Uterus (tissue), 4 donors: ENCODE measurements at places on chromosomes 4 and X. TPM values are rescaled to one million over a fixed set of nuclear protein-coding genes. Genes with fewer than 3 reads are reported as not detected.

The PWWP3B gene
- 17.9 TPM for total RNA-seq

The SGMS2 gene
- total RNA-seq, result 7.4 TPM

The CYBB gene
- total RNA-seq, result 36.7 TPM

The CLNK gene
- not detected for total RNA-seq

The TLL1 gene
- 9.7 TPM for total RNA-seq

The HNRNPH2 gene
- total RNA-seq, result 87.2 TPM

DNA sequence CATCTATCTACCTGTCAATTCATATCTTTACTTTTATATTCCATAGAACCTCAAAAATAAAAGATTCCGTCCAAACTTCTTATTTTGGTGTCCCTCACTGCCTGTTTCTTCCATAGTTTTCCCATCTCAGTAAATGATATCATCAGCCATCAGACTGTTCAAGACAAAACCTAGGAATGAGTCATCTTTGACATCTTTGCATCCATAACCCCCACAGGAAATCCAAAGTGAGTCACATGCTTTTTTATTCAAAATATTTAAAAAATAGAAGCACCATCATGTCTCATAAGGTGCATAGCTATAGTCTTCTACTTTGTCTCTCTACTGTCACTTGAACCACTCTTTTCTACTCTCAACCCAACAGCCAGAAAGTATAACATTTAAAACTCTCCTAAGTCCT lies 29.9 kb upstream of the CXXC4 start:
- no peaks in the 10 kb centered on the region for H3K27me3 ChIP-seq
- no peaks in the 10 kb centered on the region for H3K4me1 ChIP-seq
- no peak for DNase-seq
- H3K27ac ChIP-seq, result no peak overlapping the region

GRCh38 chrX:147910607-147911006 lies 1.1 kb upstream of the FMR1 start:
- no peak overlapping the region for H3K27ac ChIP-seq
- H3K4me3 ChIP-seq, result no peak overlapping the region
- no peaks in the 10 kb centered on the region for H3K36me3 ChIP-seq

DNA sequence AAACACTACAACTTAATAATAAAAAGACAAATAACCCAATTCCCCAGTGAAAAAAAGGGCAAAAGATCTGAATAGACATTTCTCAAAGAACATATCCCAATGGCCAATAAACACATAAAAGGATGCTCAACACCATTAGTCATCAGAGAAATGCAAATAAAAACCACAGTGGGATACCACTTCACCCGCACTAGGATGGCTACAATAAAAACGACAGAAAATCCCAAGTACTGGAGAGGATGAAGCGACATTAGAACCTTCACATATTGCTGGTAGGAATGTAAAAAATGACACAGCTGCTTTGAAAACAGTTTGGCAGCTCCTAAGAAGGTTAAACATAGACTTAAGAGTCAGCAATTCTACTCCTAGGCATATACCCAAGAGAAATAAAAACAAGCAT lies 140.6 kb upstream of the ARX start:
- DNase-seq, result no peak
- H3K27ac ChIP-seq, result no peak overlapping the region
- H3K4me3 ChIP-seq, result no peak overlapping the region
- H3K27me3 ChIP-seq, result peaks cover 2% of the 10 kb centered on the region
- H3K36me3 ChIP-seq, result no peaks in the 10 kb centered on the region

DNA sequence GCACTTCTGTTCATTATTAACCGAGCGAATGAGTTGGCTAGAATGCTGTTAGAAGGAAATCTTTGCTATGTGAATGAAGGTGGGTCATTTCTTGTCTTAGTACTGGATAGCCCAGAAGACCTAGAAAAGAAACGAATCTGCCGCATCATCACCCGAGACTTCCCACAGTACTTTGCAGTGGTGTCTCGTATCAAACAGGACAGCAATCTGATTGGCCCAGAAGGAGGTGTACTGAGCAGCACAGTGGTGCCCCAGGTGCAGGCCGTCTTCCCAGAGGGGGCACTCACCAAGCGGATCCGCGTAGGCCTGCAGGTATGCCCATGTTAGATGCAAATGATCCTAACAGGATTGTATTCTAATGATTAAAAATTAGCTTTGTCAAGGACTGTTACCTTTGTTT lies 286.3 kb downstream of the ANK2 start:
- no peaks in the 10 kb centered on the region for H3K27me3 ChIP-seq
- H3K27ac ChIP-seq, result no peak overlapping the region
- no peaks in the 10 kb centered on the region for H3K36me3 ChIP-seq

GRCh38 chr4:30952526-30953219 lies 232.5 kb downstream of the PCDH7 start:
- H3K4me3 ChIP-seq, result no peak overlapping the region
- DNase-seq, result no peak
- H3K27ac ChIP-seq, result no peak overlapping the region
- no peaks in the 10 kb centered on the region for H3K4me1 ChIP-seq
- H3K36me3 ChIP-seq, result no peaks in the 10 kb centered on the region

- no peaks in the 10 kb centered on the region for H3K27me3 ChIP-seq
- DNase-seq, result no peak
- no peaks in the 10 kb centered on the region for H3K4me1 ChIP-seq
- H3K4me3 ChIP-seq, result no peak overlapping the region
These were observed 303.3 kb upstream of the FGF16 start for GRCh38 chrX:77143907-77144306.

GRCh38 chr4:145888393-145888792 lies 50.2 kb downstream of the ZNF827 start:
- no peaks in the 10 kb centered on the region for H3K36me3 ChIP-seq
- H3K4me3 ChIP-seq, result no peak overlapping the region
- H3K27ac ChIP-seq, result peak overlapping the region; percentile 83
- DNase-seq, result no peak
- H3K27me3 ChIP-seq, result no peaks in the 10 kb centered on the region

GRCh38 chr4:44984083-44984482 lies 257.7 kb upstream of the GNPDA2 start:
- no peaks in the 10 kb centered on the region for H3K4me1 ChIP-seq
- no peaks in the 10 kb centered on the region for H3K36me3 ChIP-seq

- H3K36me3 ChIP-seq, result no peaks in the 10 kb centered on the region
- H3K4me3 ChIP-seq, result no peak overlapping the region
- H3K27me3 ChIP-seq, result peaks cover 4% of the 10 kb centered on the region
These were observed 289.1 kb downstream of the PCDH19 start for GRCh38 chrX:100120956-100121355.

- H3K27me3 ChIP-seq, result no peaks in the 10 kb centered on the region
- no peak overlapping the region for H3K27ac ChIP-seq
- no peak for DNase-seq
- H3K36me3 ChIP-seq, result no peaks in the 10 kb centered on the region
- H3K4me3 ChIP-seq, result no peak overlapping the region
These were observed 3.4 kb downstream of the YTHDC1 start for GRCh38 chr4:68346461-68346860.

DNA sequence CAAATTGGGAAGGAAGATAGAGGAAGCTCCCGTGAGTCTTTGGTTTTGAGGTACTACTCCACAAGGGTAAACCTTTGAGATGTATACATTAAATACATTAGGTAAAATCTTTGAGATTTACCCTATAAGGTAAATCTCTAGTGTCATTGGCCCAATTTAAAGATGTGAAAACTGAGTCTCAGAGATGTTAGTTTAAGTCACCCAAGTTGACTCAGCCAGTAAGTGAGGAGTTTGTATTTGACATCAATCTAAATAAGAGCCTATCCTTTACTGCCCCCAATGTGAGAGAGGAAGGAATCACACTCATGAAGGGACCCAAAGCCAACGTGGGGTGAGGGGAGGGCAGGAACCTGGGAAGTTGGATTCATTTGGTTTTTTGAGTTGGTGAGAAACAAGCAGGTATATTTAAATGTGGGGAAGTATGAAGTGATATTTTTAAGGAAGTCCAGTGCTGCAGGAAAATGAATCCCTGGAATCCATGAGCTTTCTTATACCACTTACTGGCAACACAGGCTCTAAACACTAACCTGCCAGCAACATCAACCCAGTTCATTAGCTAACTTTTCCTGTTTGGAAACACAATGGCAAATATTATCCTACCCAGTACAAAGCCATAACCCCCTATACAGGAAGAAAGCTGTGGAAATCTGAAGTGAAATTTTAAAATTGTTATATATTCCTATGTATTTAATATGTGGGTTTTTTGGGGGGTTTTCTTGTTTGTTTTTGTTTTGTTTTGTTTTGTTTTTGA lies 55.3 kb downstream of the PALLD start:
- DNase-seq, result no peak
- H3K27me3 ChIP-seq, result no peaks in the 10 kb centered on the region
- no peaks in the 10 kb centered on the region for H3K4me1 ChIP-seq

- no peak for DNase-seq
- H3K4me3 ChIP-seq, result no peak overlapping the region
- no peak overlapping the region for H3K27ac ChIP-seq
- H3K36me3 ChIP-seq, result no peaks in the 10 kb centered on the region
These were observed 103.9 kb upstream of the MAOA start for GRCh38 chrX:43552156-43552555.

GRCh38 chrX:63453571-63453970 lies 102.4 kb upstream of the SPIN4 start:
- no peaks in the 10 kb centered on the region for H3K36me3 ChIP-seq
- H3K27ac ChIP-seq, result no peak overlapping the region
- no peaks in the 10 kb centered on the region for H3K27me3 ChIP-seq
- no peak overlapping the region for H3K4me3 ChIP-seq
- DNase-seq, result no peak
- H3K4me1 ChIP-seq, result no peaks in the 10 kb centered on the region

GRCh38 chr4:88135356-88135663 lies 23.1 kb downstream of the ABCG2 start:
- H3K27ac ChIP-seq, result no peak overlapping the region
- H3K36me3 ChIP-seq, result no peaks in the 10 kb centered on the region
- H3K4me3 ChIP-seq, result no peak overlapping the region
- H3K27me3 ChIP-seq, result no peaks in the 10 kb centered on the region
- DNase-seq, result no peak
- no peaks in the 10 kb centered on the region for H3K4me1 ChIP-seq

DNA sequence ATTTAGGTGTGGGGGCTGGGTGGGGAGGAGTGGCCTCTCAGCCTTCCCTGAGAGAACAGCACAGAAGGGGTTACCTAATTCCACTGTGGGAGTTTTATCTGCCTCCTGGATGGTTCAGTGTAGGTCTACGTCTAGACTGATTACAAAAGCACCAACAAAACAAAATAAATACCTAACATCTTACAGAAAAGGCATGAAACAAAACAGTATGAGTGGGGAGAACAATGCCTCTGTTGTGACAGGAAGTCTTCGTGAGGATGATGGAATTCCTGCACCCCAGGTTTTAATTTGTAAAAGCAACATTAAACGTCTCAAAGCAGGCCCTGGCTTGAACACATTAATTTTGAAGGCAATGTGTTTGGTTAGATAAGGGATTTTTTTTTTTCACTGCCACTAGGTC lies 112.1 kb upstream of the GPC4 start:
- no peaks in the 10 kb centered on the region for H3K27me3 ChIP-seq
- no peak overlapping the region for H3K4me3 ChIP-seq
- H3K36me3 ChIP-seq, result no peaks in the 10 kb centered on the region

- H3K27me3 ChIP-seq, result no peaks in the 10 kb centered on the region
- no peaks in the 10 kb centered on the region for H3K4me1 ChIP-seq
- no peak for DNase-seq
- no peak overlapping the region for H3K4me3 ChIP-seq
- no peaks in the 10 kb centered on the region for H3K36me3 ChIP-seq
- H3K27ac ChIP-seq, result no peak overlapping the region
These were observed 45.1 kb downstream of the TBC1D9 start for GRCh38 chr4:140710908-140711622.

- no peak overlapping the region for H3K27ac ChIP-seq
- no peak for DNase-seq
- no peaks in the 10 kb centered on the region for H3K4me1 ChIP-seq
- H3K4me3 ChIP-seq, result no peak overlapping the region
- no peaks in the 10 kb centered on the region for H3K36me3 ChIP-seq
- no peaks in the 10 kb centered on the region for H3K27me3 ChIP-seq
These were observed 237.7 kb downstream of the ENOX2 start for GRCh38 chrX:130665263-130665662.

DNA sequence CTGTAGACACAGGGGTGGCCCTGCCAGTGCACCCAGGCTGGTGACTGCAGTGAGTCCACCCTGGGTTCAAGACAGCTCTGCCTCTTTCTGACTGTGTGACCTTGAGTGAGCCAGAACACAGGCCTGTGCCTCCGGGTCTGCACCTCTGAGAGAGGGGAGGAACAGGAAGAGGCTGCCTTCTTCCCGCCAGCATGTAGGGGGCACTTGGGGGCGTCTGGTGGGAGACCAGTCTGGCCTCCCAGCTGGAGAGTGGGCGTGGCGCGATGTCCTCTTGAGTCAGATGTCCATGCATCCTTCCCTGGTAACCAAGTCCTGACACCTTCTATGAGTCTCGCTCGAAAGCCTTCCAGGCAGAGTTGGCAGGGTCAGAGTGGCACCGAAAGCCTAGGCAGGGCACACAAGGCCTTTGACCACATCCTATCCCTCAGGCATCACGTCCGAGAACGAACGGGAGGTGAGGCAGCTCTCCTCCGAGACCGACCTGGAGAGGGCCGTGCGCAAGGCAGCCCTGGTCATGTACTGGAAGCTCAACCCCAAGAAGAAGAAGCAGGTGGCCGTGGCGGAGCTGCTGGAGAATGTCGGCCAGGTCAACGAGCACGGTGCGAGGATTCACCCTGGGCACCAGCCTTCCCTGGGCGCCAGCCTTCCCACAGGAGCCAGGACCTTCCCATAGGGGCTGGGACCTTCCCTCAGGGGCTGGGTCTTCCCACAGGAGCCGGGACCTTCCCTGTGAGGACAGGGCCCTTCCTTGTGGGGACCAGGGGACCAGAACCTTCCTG lies 21.3 kb downstream of the WFS1 start:
- H3K36me3 ChIP-seq, result no peaks in the 10 kb centered on the region
- no peak for DNase-seq
- H3K27me3 ChIP-seq, result no peaks in the 10 kb centered on the region
- no peak overlapping the region for H3K4me3 ChIP-seq
- no peak overlapping the region for H3K27ac ChIP-seq
- no peaks in the 10 kb centered on the region for H3K4me1 ChIP-seq

DNA sequence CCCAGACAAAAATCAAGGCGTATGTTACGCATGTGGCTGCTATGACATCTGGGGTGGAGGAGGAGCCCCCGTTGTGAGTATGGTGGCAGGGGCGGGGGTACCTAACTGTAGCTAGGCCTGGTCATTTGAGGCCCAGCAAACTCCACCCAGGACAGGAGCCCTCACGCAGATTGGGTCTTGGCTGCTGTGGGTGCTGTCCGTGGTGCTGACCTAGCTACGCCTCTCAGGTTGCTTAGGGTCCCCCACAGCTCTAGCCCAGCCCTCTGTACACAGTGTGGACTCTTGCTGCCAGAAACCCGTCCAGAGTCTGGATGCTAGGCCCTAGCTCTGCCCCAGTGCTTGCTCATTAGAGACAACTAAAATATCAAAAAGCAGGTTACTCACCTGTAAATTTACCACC lies 146.7 kb upstream of the PSAPL1 start:
- H3K4me3 ChIP-seq, result no peak overlapping the region
- H3K4me1 ChIP-seq, result no peaks in the 10 kb centered on the region
- H3K27ac ChIP-seq, result no peak overlapping the region
- no peaks in the 10 kb centered on the region for H3K27me3 ChIP-seq
- DNase-seq, result no peak
